HepG2 (cell line): ENCODE measurements at places on chromosomes 13 and 19.

- no peak for DNase-seq
These were observed 32.4 kb downstream of the RHPN2 start for GRCh38 chr19:33032218-33032781.

GRCh38 chr13:110017379-110017778, 231.0 kb upstream of the IRS2 start:
- DNase-seq, result no peak

- DNase-seq, result no peak
These were observed 3.9 kb downstream of the ARHGEF7 start for GRCh38 chr13:111118898-111119607.

DNA sequence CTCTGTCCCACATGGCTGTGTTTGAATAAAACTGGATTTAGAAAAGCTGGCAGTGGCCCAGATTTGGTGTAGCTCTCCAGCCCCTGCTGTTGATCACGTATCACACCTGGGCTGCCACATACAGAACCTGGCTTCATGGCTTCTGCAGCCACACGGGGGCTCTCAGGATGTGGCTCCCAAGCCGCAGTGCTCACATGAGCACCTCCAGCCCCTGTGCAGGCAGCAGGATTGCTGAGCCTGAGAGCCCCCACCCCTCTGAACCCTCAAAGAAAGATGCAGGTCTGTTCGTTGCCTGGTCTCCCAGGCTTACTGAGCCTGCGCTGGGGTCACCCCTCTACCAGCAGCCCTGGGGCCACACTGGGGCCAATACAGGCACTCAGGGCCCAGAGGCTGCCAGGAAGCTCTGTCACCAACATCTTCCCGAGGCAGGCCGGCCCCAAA, 2.7 kb downstream of the PLEKHF1 start:
- DNase-seq, result no peak

GRCh38 chr13:109868578-109869311, 82.4 kb upstream of the IRS2 start:
- DNase-seq, result no peak

- DNase-seq, result no peak
These were observed 926.8 kb upstream of the MIR17HG start for GRCh38 chr13:90420683-90421082.

DNA sequence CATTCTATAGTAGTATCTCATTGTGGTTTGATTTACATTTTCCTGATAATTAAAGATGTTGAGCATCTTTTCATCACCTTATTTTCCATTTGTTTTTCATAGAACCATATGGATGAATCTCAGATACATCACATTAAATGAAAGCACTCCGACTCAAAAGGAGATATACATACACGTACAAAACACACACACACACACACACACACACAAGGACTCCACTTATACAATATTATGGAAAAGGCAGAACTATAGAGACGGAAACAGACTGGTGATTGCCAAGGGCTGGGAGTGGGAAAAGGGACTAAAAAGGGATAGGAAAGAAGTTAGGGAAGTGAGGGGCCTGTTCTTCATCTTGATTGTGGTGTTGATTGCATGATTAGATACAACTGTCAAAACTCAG, 24.3 kb downstream of the ZNF585A start:
- no peak for DNase-seq

GRCh38 chr19:16883522-16883921, 5.3 kb upstream of the F2RL3 start:
- DNase-seq, result no peak

GRCh38 chr19:17775991-17776803, 18.7 kb upstream of the B3GNT3 start:
- no peak for DNase-seq

- no peak for DNase-seq
These were observed 376.4 kb downstream of the GPC6 start for GRCh38 chr13:93603043-93603442.

- no peak for DNase-seq
These were observed 526.9 kb downstream of the MYO16 start for GRCh38 chr13:109156181-109156935.

DNA sequence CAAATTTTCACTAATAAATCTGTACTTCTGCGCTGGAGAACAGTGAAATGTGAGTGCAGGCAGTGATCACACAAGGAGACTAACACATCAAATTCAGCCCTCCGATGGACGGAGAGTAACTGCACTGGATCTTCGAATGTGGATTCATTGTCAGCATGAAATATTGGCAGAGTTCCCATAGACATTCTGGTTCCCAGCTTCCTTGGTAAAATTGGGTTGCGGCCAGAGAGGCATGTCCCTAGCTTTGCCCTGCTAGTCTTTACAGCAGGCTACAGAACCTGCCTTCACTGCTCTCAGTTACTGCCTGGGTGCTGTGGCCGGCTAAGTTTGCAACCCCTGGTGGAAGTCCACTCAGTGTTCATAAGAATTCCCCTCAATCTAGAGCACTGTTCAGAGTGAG, 32.3 kb upstream of the UQCRFS1 start:
- no peak for DNase-seq

DNA sequence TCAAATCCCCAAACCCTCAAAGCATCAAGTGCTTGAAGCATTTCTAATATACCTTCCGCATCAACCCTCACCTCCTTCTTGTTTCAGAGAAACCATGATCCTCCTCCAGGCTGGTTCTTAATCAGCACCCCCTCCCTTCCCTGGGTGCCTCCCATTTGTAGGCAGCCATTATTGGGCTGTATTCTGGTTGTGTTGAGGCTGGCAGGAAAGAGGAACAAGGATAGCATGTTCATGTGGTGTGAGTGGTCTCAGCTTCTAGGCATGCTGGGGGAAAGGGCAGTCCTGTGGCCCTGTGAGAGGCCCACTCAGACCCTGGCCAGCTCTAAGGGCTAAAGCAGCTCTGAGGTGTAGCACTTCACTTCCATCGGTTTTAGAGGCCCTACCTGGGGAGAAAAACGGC, 18.9 kb upstream of the TRIM13 start:
- no peak for DNase-seq

DNA sequence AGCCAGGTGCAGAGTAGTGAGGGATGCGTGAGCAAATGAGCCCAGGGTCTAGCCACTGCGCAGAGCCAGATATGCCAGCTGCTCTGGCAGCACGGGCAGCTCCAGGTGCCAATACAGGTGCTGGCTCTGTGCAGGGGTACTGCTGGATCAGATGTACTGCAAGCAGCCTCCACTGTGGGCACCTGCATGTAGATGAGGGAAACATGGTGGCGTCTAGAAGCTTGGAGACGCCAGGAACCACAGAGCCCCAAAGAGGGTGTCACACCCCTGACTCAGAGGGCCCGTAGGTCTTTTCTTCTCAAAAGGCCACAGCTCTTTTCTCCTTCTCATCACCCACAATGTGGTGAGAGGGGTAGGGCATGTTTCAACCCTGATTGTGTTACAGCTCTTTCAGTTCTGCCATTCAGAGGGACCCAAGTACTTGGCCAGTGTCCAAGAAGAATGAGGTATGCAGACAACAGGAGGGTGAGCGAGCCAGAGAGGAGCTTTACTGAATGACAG, 244.4 kb upstream of the SLITRK1 start:
- DNase-seq, result no peak

DNA sequence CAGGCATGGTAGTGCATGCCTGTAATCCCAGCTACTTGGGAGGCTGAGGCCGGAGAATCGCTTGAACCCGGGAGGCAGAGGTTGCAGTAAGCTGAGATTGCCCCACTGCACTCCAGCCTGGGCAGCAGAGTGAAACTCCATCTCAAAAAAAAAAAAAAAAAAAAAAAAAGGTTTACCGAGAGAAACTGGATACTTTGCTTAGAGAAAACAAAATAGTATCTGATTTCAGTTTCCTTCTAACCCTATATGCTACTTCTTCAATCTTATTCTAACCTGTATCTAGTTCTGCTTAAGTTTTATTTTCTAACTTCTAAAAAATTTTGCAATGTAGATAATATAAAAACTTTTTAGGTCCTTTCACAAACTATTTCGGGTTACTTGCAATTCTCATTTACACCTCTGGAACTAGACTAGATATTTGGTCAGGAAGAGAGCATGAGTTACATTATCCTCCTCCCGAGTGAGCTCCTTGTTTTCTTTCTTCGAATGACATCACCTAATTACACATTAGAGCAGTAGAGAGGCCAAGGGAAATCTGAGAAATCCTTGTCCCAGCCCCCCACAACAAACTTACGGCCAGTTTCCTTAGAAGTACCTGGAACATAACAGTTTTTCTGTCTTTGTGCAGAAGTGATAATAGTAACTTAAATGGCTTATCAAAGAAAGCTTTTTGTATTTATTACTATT, 128.9 kb downstream of the B3GLCT start:
- no peak for DNase-seq

DNA sequence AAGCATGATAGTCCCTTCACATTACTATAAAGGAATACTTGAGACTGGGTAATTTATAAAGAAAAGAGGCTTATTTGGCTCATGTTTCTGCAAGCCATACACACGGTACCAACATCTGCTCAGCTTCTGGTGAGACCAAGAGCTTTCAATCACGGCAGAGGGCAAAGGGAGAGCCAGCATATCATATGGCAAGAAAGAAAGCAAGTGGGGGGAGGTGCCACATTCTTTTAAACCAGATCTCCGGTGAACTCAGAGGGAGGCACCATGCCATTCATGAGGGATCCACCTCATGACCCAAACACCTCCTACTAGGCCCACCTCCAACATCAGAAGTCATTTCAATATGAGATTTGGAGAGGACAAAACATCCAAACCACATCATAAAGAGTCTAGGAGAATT, 20.3 kb downstream of the XPO4 start:
- no peak for DNase-seq

DNA sequence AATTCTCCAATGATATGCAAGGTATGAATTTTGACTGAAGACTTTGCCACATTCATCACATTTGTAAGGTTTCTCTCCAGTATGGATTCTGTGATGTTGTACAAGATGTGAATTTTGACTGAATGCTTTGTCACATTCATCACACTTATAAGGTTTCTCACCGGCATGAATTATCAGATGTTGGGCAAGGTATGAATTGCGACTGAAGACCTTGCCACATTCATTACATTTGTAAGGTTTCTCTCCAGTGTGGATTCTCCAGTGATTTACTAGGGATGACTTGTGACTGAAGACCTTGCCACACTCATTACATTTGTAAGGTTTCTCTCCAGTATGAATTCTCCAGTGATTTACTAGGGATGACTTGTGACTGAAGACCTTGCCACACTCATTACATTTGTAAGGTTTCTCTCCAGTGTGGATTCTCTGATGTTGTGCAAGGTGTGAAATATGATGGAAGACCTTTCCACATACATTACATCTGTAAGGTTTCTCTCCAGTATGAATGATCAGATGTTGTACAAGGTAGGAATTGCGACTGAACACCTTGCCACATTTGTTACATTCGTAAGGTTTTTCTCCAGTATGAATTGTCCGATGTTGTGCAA, 24.8 kb downstream of the ZNF83 start:
- no peak for DNase-seq

- DNase-seq, result no peak
These were observed 465.7 kb downstream of the MYO16 start for GRCh38 chr13:109095126-109095525.

DNA sequence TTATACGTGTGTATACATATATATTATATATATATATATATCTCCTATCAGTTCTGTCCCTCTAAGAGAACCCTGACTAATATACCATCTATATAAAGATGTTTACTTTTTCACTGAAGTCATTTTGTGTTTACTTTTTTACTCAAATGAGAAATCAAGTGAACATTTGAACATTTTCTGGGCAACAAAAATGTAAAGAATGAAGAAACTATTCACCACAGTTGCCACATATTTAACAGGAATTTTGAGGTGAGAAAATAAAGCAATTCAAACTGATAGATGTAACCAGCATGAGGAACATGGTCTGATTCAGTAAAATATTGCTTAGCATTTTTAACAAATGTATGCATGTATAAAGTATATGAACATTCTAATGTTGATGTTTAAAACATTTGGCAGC, 299.2 kb upstream of the KLHL1 start:
- no peak for DNase-seq

- no peak for DNase-seq
These were observed 96.5 kb downstream of the KL start for GRCh38 chr13:33112766-33113165.

- DNase-seq, result peak; percentile 3
These were observed 235.2 kb downstream of the KLF5 start for GRCh38 chr13:73293913-73294523.

- no peak for DNase-seq
These were observed 22.4 kb downstream of the LRCH1 start for GRCh38 chr13:46575301-46575771.

- DNase-seq, result no peak
These were observed 147.5 kb downstream of the DIAPH3 start for GRCh38 chr13:60016229-60016628.

GRCh38 chr19:4455719-4456475, 1.7 kb downstream of the UBXN6 start:
- peak; percentile 25 for DNase-seq

DNA sequence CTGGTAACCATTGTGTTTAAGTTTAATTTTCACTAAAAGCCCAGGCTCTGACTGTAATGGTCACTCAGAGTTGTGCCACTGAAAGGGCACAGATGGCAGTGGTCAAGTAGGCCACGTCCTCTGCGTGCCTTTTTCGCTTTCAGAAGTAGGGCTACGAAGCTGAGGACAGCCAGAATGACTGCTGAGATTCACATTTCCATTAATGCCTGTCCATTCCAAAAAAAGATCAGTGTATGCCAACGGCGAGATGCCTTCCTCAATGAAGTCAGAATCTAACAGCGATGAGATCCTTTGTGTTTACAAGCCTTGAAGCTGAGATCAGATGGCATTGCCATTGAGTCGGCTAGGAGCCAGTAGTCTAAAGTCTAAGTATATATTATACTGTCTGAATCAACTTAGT, 311.3 kb downstream of the FGF14 start:
- no peak for DNase-seq

GRCh38 chr13:114248011-114248410, 13.3 kb downstream of the CDC16 start:
- DNase-seq, result no peak

GRCh38 chr19:46357846-46358583, 11.1 kb downstream of the PPP5C start:
- DNase-seq, result no peak

DNA sequence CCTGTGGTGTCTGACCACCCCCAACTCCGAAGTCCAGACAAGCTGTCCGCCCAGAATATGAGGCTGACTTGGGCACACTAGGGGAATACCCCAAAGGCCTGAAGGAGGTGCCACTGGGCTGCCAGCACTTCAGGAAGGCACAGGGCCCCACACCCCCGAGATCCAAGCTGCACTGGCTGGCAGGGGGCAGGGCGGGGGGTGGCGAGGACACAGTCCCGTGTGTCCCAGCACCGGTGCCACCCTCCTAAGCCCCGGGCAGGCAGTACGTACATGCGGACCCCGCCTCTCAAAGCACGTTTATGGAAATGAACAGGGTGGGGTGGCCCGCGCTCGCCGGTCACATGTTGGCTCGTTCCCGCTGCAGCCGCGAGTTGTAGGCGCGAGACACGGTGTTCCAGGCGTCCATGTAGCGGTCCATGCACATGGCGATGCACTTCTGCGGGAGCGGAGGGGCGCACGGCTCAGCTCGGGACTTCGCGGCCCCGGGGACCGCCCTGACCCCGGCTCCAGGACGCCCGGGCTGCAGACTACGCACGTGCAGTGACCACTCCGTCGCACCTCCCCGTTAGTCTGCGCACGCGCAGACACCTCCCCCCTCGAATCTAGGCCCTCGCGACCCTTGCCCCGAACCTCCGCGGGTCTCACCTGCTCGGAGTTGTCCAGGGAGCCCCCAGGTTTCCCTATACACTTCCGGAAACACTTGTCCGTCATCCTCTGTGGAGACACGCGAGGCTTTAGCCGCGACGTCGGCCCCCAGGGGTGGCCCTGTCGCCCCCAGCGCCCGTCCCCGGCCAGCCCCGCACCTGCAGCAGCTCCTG, 566 bp downstream of the TIMM13 start:
- peak; percentile 64 for DNase-seq

- peak; percentile 76 for DNase-seq
These were observed 474 bp upstream of the IFT88 start for GRCh38 chr13:20566468-20566897.

GRCh38 chr19:7705387-7706187, 3.7 kb upstream of the FCER2 start:
- no peak for DNase-seq
